Esophagus squamous epithelium (tissue), 5 donors: ENCODE measurements at places on chromosomes 12 and 14.

GRCh38 chr14:75905147-75905904 lies 76.5 kb downstream of the TGFB3 start:
- no peak for DNase-seq

DNA sequence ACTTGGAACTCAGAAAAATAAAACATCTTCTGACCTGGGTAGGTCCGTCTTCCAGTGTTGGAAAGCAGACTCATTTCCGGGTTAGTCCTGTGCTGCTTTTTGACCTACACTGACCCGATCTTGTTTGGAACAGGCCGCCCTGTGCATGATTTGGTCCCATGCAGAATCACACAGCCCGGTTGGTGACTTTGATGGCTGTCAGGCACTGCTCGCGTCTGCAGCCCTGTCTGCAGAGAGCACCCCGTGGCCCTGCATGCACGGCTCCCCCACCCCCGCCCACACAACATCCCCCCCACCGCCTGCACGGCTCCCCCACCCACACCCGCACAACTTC lies 31.6 kb downstream of the PACS2 start:
- no peak for DNase-seq

GRCh38 chr12:19243551-19243950 lies 114.0 kb downstream of the PLEKHA5 start:
- DNase-seq: no peak

- no peak for DNase-seq
Measured at GRCh38 chr12:24728366-24728765, 220.5 kb downstream of the BCAT1 start.

GRCh38 chr14:28813810-28814209 lies 47.2 kb downstream of the FOXG1 start:
- no peak for DNase-seq

- no peak for DNase-seq
Measured at GRCh38 chr14:99346470-99347080, 74.6 kb upstream of the BCL11B start.

- no peak for DNase-seq
Measured at GRCh38 chr14:27389402-27389801, 791.6 kb upstream of the NOVA1 start.

DNA sequence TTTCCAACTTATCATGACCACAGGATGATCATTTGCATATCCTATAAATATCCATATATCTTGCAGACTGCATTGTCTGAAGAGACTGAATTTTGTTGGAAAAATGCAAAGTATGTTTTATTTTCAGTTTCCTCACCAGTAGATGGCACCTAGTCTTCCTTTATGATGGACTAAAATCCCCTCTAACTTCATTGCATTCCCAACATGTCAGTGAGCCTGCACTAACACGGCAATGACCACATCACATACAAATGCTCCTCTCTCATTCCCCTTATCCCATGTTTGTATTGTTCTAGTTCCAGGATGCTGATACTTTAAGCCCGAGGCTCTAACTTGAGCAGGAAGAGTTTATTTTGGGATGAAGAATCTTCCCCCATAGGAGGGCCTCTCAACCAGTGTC lies 24.7 kb upstream of the MYBPC1 start:
- no peak for DNase-seq

GRCh38 chr12:96902076-96902475 lies 5.0 kb upstream of the NEDD1 start:
- no peak for DNase-seq

DNA sequence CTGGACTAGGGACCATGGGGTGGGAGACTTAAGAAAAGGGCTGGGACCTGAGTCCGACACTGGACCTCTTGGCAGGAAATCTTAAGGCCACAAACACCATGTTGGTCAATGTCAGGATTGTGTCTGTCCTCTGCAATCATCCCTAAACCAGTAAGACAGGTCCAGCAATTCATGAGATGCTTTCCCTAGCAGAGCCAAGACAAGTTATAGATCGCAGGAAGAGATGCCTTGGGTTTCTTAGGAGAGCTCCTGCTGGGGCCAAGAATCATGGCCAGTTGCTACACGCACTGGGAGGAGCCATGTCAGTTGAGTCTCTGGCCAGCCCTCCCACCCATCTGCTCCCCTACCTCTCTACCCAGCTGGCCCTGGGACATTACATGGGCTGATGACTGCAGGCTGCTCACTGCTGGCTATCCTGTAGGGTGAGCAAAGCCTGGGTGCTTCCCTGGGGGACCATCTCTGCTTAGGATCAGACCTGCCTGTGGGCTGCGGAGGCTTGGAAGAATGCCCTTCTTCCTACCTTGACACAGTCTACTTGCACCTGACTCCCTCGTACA lies 14.2 kb downstream of the PLEKHH1 start:
- no peak for DNase-seq

DNA sequence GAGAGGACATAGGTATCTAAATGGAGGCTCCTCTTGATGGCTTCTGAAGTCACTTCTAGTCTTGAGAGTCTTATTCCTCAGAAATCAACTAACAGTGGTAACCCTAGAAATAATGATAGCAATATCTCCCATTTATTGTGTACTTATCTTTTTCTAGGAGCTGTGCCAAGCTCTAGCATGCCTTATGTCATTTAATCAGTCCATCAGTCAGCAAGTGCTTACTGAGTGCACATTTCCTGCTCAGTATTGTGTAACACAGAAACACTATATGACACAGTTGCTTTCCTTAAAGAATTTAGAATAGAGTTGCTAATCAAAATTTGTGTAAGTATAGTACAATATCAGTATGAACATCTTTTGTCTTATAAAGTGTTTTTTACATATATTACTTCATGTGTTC lies 36.6 kb downstream of the KRT76 start:
- DNase-seq: no peak
